Amygdala (tissue), 56 donors: ENCODE measurements at places on chromosomes 6 and 20.
A peak's percentile ranks its signal among the peaks of the same experiment; 100 is the strongest.

- DNase-seq: no peak
Measured at GRCh38 chr20:32365564-32365963, 7.4 kb downstream of the ASXL1 start.

GRCh38 chr6:168416531-168416930 lies 24.5 kb upstream of the SMOC2 start:
- DNase-seq: no peak

GRCh38 chr6:84333842-84334241 lies 106.4 kb upstream of the CEP162 start:
- DNase-seq: no peak

DNA sequence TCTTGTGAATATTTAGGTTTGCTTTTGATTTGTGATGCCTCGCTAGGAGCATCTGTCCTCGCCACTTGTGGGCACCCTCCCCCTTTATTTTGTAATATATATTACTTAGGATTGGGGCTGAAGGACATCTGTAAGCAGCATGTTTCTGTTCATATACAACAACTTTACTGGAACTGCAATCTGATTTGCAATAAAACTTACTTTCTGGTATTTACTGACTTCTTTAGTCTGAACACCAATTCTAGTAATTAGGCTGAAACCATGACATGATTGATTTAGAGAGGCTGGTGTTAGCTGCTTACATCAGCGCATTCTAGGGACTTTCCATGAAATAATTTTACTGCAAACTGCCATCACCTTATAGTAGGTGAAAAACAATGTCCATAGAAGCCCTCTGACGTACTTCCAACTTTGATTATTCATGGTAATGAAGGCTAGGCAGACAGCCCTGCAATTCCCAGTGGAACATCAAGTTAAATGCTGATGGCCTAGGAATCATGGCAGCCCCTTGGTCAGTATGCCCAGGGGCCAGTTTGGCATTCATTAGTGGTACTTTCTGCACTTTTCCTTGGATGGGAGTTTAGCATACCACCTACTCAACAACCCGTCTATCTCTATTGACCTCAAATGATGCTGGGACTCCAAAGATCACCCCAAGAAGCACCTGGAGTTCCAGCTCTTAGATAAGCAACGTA lies 132.9 kb upstream of the MCHR2 start:
- no peak for DNase-seq

- DNase-seq: no peak
Measured at GRCh38 chr6:85911067-85911466, 268.4 kb upstream of the SYNCRIP start.

DNA sequence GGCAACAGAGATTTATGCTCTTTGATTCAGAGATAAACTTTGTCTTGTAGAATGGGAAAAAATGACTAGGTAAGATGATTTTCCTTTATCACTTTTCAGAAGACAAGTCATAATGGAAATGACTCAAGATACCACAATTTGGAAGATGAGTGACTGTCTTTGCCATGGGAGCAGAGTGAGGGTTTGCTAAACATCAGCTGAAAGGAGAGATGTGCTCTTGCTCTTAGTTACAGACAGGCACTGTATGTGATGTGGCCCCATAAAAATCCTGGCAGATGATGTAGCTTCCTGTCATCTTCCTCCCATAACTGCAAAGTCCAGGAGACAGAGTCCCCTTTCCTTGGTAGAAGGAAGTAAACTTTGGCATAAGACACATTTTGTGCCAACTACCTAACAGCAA lies 47.6 kb downstream of the BACH2 start:
- DNase-seq: no peak

DNA sequence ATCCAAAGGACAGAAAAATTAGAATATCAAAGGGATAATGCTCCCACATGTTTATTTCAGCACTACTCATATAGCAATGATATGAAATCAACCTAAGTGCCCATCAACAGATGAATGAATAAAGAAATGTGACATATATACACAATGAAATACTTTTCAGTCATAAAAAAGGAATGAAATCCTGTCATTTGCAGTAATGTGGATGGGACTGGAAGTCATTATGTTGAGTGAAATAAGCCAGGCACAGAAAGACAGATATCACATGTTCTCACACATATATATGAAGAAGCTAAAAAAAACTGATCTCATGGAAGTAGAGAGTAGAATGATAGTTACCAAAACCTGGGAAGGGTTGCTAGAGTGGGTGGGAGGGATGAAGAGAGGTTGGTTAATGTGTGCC lies 135.7 kb downstream of the IBTK start:
- no peak for DNase-seq

- DNase-seq: no peak
Measured at GRCh38 chr20:52201395-52201794, 9.8 kb upstream of the ZFP64 start.

GRCh38 chr6:170148709-170149470 lies 142.0 kb downstream of the DLL1 start:
- no peak for DNase-seq

- DNase-seq: no peak
Measured at GRCh38 chr6:37251211-37251780, 6.3 kb upstream of the TBC1D22B start.

DNA sequence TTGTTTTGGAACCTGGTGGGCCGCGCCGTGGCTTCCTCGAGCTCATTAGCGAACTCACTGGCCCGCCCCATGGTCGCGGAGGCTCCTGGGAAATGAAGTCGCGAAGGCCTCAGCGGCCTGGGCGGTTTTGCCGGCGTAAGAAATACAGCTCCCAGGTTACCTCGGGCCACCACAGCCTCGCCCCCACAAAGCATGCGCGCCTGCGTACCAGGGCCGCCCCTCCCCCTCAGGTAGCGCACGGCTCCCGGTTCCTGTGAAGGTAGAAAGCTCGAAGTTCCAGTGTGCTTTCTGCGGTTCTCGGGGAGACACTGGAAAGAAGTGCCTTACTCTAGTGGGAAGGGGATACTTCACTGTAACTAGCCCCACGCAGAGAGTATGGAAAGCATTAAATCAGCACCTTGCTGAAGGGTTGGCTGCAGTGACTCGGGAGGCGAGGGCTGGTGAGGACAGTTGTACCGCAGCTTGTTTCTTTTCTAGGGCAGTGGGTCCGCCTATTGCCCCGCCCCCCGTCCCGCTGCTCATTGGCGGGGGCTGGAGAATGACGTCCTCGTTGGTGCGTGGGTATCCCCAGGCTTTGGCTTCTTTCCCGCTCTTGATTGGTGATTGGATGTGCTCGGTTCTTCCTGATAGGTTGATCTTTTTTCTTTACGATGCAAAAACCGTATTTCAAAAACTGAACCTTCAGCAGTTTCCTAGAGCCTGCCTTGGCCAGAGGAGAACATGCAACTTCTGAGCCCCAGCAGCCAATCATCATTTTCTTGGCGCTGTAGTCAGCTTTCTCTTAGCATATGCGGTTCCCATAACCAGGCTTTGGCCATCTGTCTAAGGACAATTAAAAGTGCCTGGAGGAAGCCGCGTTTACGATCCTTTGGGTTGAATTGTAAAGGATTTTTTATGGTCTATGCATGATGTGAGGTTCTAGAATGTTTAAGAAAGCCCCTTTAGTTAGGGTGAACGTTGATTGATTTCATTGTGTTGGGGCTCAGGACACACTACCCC lies at the start of gene CDK19:
CDK19 (minus strand) TSS at position 59 of the 999 bp plus-strand sequence. CDS start 333 bp downstream, outside the sequence.
- DNase-seq: peak; percentile 98

GRCh38 chr6:23783901-23784300 lies 342.1 kb upstream of the NRSN1 start:
- DNase-seq: no peak

DNA sequence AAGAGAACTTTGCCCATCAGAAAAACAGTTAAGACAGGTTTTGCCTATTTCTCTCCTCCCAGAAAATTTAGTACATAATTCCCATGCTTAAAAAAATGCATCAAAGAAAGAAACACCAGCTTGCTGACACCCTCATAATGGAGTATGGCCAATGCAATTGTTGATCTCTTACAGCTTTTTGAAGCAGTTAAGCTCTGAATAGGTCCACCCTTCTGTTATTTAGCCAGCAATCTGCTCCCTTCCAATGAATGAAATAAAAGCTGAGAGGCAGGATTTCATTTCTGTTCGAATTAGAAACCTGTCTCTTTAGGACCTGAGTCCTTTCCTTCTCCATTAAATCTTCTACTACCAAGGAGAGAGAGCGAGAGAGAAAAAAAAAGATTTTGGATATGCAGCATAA lies 288.7 kb downstream of the RNF144B start:
- DNase-seq: no peak

- DNase-seq: peak; percentile 16
Measured at GRCh38 chr20:63434599-63435378, 37.7 kb downstream of the KCNQ2 start.

DNA sequence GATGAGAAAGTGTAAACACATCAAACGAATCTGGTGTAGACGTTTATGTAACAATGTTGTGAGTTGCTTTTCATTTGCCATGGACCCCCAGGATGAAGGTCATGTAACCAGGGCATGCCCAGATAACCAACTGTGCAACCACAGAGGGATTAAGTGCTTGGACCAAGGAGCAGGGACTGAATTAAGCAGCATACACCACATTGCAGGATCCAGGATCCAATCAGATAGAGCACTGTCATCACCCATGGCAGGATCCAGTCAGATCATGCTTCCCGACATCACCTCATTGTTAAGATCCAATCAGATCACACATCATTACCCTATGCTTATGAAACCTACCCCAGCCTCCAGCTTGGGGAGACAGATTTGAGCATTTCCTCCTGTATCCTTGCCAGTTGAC lies 74.3 kb upstream of the RCAN2 start:
- DNase-seq: no peak

GRCh38 chr6:1584146-1584545 lies 25.6 kb upstream of the FOXC1 start:
- no peak for DNase-seq

DNA sequence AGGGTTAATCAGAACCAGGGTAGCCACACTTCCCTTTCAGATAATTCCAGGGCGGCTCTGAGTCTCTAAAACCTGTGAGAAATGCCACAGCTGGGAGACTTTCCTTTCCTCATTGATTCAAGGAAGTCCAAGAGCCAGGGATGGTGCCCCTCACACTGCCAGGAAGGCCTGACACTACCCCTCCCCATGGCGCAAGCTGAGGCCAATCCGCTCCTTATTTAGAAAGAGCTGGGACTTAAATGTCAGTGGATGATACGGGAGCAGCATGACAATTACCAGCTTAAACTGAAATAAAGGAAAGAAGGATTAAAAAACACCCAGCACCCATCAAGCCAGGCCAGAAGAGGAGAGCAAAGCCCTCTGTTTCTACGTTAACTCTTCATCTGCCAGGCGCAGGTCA lies 244.4 kb downstream of the LRFN2 start:
- DNase-seq: no peak

- DNase-seq: no peak
Measured at GRCh38 chr6:105824732-105825131, 261.4 kb upstream of the PRDM1 start.

DNA sequence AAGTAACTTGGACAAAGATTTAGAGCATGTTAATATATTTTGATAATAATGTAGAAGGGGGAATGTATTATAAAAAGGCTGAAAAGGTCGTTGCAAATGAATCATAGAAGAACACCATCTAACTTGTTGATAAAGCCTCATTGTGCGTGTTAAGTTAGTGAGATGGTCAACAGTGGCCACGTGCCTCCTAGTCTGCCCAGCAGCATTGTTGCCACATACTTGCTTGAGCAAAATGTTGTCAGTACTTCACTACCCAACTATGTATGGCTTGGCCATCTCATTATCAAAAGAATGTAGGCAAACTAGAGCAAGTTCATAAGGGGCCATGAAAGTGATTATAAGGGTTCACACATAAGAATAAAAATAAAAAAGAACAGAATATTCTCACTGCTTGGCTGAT lies 84.6 kb downstream of the PHACTR1 start:
- DNase-seq: no peak

- DNase-seq: no peak
Measured at GRCh38 chr20:2729791-2730190, 37.2 kb downstream of the EBF4 start.

DNA sequence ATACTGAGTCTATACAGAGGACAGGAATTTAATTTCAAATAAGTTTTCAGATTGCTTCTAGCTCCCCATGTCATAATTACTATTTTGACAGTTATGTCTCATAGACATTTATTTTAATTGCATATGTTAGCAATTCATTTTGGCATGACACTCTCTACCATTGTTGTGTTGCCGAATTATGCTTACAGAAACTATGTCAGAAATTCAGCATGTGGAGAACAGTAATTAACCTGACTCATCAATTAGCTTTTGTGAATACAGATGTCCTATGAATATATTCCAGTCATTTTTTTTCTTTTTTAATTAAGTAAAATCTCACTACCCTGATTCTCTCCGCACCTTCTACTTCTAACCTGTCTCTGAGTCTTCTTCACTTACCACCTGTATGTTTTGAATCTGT lies 105.1 kb downstream of the NKAIN2 start:
- DNase-seq: no peak

DNA sequence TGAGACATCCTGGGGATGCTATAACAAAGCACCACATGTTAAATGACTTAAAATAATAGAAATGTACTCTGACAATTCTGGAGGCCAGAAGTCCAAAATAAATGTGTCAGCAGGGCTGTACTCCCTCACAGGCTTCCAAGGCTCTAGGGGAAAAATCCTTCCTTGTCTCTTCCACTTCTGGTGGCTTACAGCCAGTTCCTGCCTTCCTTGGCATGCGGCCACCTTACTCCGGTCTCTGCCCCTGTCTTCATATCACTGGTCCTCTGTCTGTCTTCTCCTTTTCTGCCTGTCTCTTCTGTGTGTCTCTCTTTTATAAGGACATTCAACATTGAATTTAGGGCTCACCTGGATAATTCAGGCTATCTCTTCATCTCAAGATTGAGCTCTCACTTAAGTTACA lies 155.3 kb upstream of the SYNCRIP start:
- DNase-seq: no peak

GRCh38 chr6:31614684-31615578 lies at the start of gene AIF1:
AIF1 (plus strand) TSS chr6:31615234; CDS start chr6:31615330, 96 bp downstream.
- no peak for DNase-seq

DNA sequence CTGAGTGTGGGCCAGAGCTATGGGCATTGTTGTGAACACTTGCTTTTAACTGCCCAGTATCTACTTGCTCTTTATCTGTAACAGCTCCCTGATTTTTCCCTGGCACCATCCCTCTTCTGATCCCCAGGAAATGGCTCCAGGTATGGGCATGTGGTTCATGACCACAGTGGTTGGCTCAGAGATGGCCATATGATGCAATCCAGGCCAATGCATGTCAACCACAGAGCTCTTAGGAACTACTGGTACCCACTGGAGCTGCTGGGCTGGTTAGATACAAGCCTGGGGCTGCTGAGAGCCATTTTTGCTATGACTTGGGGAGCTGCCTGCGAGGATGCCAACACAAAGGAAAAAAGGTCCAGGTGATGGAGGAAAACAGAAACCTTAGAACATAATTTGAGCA lies 55.6 kb downstream of the KCNB1 start:
- DNase-seq: no peak

DNA sequence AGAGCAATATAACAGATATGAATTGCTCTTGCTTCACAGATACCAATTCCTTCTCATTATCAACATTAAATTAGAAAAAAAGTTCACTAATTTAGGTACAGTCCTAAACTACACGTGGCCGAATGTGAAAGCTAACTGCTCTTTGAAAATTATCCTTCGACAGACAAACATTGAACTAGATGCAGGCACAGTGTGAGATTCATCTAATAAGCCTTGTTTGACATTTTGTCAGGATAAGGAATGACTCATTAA lies 1.1 kb downstream of the FAM184A start:
- DNase-seq: no peak
